ENCODE measurements at places on chromosomes 16 and 17. TPM values are rescaled to one million over a fixed set of nuclear protein-coding genes. Genes with fewer than 3 reads are reported as not detected.

PYY gene
- total RNA-seq, result not detected

TNP2 gene
- not detected for total RNA-seq

NECAB2 gene
- total RNA-seq, result not detected

SHISA6 gene
- not detected for total RNA-seq

FOXN1 gene
- total RNA-seq, result not detected

CIITA gene
- total RNA-seq, result 0.71 TPM

EMC8 gene
- 59.0 TPM for total RNA-seq

TMIGD1 gene
- not detected for total RNA-seq

KRTAP2-1 gene
- total RNA-seq, result not detected

USP32 gene
- total RNA-seq, result 24.5 TPM

COX6A2 gene
- not detected for total RNA-seq

PPL gene
- 1.8 TPM for total RNA-seq

DOC2B gene
- not detected for total RNA-seq

ZPBP2 gene
- total RNA-seq, result not detected

TMEM88 gene
- total RNA-seq, result 0.49 TPM

SLC13A2 gene
- not detected for total RNA-seq

ZC3H18 gene
- 20.4 TPM for total RNA-seq

SLC38A8 gene
- total RNA-seq, result not detected

C16orf92 gene
- not detected for total RNA-seq

KRTAP2-2 gene
- total RNA-seq, result not detected

All from M059J (cell line).